ENCODE measurements at places on chromosomes 6 and 20.

DNA sequence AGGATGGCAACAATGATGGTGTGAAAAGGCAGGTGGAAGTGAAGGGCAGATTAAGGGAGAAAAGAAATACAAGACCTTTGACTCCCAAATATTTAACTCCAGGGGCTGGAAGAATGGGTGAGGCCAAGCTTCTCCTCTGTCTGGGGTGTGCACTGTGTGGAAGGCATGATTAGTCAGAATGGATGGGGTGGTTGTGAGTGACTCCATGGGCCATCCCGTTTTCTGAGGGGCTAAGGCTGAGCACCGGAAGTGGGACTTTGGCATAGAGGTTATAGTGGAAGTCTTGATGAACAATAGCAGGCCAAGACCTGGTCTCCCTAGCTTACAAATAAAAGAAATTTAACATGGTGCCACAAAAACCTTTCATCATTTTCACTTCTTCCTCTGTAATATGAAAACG is 12.1 kb downstream of the E2F3 start:
- no peak for DNase-seq

- DNase-seq = no peak
Observed at GRCh38 chr6:49264496-49264895, 198.6 kb downstream of the MMUT start.

GRCh38 chr20:14030991-14031390 is 35.7 kb downstream of the MACROD2 start:
- no peak for DNase-seq

DNA sequence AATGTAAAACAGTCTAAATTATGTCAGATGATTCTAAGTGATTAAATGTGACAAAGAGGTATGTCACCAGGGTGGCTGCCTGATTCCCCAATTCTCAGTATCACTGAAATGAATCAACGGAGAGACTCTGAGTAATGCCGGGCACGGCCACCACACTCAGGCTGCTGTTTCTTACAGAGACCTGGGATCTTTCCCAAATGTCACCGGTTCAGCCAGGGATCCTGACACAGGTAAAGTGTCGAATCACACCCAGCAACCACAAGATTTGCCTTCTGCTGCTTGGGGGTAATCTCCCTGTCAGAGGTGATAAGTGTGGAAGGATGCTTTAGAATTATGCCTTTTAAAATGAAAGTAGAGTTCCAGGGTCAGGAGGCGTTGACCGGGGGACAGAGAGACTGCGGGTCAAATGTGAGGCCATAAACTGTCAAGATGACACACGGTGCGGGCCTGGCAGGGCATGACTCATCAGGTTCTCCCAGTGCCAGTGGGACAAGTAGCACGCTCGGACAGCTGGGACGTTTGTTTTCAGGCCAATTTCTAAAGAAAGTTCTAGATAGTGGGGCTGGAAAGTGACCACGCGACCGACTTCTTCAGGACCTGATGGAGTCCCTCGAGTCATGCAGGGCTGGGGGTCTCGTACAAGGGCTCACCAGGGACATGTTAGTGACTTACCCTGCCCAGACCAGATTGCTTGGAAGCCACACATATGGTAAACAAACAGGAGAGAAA is 48.9 kb downstream of the PRDM1 start:
- peak; percentile 68 for DNase-seq

- no peak for DNase-seq
Observed at GRCh38 chr20:9334866-9335265, 179.5 kb upstream of the LAMP5 start.

DNA sequence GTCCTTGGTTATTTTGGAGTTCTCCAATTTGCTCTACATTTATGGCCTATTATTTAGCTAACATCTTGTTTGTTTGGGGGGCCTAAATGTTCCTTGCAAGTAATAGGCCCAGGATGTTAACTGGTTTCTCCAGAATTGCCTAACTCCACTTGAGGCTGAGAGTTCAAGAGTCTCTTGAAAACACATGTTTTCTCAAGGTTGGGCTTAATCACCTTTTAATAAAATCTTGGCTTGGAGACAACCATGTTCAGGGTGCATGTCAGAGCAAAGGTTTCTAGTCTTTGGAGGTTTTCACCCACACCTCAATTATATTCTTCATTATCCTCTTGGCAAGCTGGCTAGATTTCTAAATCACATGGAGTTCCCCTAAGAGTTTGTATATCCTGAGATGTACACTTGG is 54.2 kb downstream of the KLHL31 start:
- DNase-seq = peak; percentile 64

DNA sequence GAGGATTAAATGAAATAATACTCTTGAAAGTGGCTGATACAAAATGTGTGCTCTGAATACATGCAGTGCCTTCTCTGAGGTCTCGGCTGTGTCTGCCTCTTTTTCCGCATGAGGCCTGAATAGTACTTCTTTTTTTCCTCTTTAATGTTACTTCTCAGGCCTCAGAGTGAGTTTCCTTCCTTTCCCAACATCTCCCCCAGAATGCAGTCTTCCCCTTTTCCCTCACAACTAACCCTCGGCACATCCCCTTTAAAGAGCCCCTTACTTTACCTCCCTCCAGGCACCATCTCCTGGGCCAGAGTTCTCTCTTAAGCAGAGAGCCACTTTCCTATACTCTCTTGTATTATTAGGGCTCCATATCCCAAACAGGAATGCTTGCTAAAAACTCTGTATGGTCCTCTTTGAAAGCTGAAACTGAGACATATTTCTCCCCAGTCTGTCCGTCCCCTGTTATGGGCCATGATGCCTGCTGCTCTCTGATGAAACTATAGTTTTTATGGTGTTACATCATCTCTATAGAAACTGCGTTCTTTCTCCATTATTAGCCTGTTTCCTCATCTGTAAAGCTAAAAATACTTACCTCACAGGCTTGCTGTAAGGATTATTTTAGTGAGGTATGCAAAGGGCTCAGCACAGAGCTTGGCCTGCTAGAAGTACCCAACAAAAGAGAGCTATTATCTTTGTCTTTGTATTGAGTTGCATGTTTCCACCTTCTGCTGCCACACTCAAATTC is 2.3 kb downstream of the PLAGL2 start:
- peak; percentile 65 for DNase-seq

GRCh38 chr6:44537306-44538049 is 150.0 kb downstream of the CDC5L start:
- DNase-seq = no peak
